Activated CD8-positive, alpha-beta memory T cell treated with anti-CD3 and anti-CD28 coated beads, Interleukin-2, amount 50 U/mL, for 48 hours (primary cell): ENCODE measurements at places on chromosomes 3 and 15.
A peak's percentile ranks its signal among the peaks of the same experiment; 100 is the strongest.

- no peak for DNase-seq
Observed at GRCh38 chr3:42713747-42714146, 11.1 kb upstream of the HHATL start.

DNA sequence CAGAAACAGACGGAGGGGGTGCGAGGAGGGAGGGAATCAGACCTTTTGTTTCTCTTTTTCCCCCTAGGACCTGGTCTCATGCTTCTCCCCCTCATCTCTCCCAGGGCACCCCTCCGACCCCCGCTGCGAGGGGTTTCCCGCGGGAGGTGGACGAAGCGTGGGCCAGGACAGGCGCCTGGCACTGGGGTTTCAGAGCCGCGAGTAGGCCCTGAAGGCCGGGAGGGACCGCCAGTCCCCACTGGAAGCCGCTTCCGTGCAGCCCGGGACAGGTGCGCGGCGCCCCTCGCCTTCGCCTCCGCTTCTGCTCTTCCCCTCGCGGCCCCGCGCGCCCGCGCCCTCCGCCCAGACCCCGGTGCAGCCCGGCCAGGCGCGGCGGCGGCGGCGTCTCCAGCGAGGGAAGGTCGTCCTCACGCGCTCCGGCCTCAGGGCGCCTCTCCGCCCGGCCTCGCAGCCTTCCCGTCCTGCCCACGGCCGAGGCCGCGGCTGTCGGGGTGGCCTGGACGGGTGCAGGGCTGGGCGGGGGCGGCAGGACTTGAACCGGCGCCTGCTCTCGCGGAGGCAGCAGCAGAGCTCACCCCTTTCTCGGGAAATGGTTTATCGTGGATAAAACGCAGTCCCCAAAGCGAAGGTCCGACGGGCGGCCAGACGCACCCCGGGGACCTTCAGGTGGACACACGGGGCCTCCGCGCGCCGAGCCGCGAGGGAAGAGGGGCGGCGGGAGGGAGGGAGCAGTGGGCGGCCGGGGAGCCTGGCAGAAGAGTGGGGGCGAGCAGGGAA, 31.5 kb upstream of the ADAMTS17 start:
- DNase-seq, result no peak

DNA sequence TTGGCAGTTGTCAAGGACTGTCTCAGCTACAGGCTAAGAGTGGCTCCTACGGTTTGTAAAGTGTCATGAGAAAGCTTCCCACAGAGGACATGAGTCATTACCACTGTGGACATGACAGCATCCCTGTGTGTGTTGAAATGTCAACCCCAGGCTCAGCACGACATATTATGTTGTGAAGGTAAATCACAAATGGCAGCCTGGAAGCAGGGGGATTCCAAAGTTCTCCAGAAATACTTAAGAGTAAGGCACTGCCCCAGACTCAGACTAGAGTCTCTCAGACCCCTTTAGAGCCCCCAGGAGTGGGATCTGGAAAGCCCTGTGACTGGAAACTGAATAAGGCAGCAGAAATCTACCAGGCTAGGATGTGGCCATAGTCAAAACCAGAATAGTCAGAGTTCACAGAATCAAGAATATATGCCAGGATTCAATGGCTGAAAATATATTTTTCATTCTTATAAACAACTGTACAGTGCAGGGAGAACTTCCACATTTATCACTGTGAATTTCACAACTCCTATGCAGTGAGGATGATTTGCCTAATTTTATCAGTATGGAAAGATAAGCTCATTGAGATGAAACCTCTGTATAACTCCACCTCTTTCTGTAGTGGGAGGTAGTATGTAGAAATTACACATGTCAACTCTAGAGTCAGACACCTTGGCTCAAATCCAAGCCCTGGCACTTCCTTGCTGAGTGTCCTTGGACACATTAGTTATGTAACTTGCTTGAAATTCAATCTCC, 237.1 kb upstream of the CFAP20DC start:
- peak; percentile 60 for DNase-seq

- no peak for DNase-seq
Observed at GRCh38 chr3:174330303-174330702, 528.8 kb upstream of the NAALADL2 start.
